ENCODE measurements at places on chromosomes 13 and 19.
A peak's percentile ranks its signal among the peaks of the same experiment; 100 is the strongest.

DNA sequence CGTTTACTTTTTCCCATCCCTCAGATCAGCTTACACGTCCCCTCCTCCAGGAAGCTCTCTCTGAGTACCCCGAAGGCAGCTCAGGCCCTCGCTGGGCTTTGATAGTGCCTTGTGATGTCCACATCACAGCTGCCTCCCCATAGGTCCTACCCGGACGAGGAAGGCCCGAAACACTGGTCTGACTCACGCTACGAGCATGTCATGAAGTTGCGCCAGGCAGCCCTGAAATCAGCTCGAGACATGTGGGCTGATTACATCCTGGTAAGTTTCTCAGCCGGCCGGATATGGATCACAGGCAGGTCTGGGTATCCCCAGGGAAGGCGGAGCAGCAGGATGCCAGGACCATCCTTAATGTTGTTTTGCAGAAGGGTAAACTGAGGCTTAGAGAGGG is 4.8 kb downstream of the COLGALT1 start:
- DNase-seq: no peak

- DNase-seq: no peak
These were observed 20.0 kb downstream of the CAPS start for GRCh38 chr19:5934069-5934401.

DNA sequence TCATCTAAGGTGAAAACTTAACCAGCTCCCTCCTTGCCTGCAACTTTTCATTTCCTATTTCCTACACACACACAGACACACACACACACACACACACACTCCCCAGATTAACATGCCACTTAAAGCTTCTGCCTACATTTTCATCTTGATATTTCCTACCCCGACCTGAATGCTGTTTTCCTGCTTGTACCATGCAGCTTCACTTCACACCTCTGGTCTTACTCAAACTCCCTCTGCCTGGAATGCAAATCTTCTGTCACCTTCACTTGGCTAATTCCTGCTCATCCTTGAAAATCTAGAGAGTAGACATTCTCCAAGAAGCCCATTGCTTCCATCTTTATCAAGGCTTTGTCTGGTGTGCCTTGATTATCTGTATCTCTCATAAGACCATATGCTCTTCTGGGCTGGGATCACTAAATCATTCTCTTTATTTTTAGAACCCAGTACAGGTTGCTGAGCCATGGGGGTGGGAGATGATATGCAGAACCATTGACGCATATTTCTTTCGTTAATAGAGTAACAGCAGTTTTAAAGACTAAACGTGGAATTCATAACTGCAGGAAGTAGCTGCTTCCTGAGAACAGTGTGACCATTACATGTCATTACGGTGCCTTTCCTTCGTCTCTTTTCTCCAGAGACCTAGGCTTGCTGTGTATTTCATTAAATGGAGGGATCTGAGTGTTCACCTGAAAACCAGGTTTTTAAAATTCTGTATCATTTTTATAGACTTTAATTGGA is 37.7 kb downstream of the CNMD start:
- no peak for DNase-seq

GRCh38 chr13:66200555-66200954 is 1029.6 kb downstream of the PCDH9 start:
- no peak for DNase-seq

GRCh38 chr19:31154021-31154420 is 195.2 kb downstream of the TSHZ3 start:
- no peak for DNase-seq

DNA sequence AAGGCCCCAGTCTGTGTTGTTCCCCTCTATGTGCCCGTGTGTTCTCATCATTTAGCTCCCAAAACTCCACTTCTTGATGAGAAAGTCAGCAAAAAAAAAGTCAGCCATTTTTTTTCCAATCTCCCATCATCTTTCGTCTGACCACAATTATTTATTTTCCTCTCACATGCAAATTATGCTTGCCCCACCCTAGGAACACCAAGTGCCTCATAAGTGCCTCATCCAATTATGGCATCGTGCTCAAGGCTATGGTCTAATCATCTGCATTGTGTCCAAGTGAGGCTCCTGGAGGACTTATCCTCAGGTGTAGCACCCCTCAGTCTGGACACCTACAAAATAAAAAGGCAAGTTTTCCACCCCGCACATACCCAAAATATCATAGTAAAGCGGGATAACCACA is 20.8 kb upstream of the IPO5 start:
- no peak for DNase-seq

DNA sequence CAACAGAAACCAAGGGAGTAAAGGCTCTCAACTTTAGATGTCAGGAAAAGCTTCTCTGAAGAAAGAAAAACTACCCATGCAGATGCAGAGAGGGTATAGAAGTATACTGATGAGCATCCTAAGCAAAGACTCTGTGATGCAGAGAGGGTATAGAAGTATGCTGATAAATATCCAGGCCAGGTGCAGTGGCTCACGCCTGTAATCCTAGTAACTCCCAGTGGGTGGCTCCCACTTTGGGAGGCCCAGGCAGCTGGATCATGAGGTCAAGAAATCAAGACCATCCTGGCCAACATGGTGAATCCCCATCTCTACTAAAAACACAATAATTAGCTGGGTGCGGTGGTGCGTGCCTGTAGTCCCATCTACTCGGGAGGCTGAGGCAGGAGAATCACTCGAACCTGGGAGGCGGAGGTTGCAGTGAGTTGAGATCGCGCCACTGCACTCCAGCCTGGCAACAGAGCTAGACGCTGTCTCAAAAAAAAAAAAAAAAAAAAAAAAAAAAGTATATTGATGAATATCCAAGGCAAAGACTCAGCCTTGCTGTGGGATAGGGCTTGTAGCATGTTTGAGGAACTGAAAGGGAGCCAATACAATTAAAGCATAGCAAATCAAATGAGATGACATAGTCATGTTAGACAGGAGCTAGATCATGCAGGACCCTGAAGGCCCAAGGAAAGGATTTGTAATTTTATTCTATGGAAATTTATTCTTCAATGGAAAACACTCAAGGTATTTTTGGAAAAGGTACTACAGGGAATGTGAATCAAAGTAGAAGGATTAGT is 14.9 kb downstream of the UBL3 start:
- no peak for DNase-seq

- DNase-seq: no peak
These were observed 249.8 kb downstream of the DCLK1 start for GRCh38 chr13:35881360-35881759.

DNA sequence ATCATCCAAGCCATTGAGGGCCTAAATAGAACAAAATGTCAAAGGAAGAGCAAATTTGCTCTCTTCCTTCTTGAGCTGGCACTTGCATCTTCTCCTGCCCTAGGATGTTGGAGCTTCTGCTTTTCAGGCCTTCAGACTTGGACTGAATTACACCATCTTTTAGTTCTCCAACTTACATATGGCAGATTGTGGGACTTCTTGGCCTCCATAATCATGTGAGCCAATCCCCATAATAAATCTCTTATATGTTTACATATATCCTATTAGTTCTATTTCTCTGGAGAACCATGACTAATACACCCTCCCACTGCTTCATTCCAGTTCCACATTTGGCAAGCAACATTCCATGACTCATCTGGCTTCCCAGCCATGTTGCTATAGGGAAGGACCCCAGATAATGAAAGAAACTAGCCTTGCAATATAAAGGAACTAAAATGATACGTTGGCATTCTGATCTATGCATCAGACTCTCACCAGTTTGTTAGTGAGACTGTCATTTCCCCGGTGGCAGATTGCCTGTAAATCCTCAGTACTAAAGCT is 11.0 kb upstream of the ACOD1 start:
- DNase-seq: no peak

DNA sequence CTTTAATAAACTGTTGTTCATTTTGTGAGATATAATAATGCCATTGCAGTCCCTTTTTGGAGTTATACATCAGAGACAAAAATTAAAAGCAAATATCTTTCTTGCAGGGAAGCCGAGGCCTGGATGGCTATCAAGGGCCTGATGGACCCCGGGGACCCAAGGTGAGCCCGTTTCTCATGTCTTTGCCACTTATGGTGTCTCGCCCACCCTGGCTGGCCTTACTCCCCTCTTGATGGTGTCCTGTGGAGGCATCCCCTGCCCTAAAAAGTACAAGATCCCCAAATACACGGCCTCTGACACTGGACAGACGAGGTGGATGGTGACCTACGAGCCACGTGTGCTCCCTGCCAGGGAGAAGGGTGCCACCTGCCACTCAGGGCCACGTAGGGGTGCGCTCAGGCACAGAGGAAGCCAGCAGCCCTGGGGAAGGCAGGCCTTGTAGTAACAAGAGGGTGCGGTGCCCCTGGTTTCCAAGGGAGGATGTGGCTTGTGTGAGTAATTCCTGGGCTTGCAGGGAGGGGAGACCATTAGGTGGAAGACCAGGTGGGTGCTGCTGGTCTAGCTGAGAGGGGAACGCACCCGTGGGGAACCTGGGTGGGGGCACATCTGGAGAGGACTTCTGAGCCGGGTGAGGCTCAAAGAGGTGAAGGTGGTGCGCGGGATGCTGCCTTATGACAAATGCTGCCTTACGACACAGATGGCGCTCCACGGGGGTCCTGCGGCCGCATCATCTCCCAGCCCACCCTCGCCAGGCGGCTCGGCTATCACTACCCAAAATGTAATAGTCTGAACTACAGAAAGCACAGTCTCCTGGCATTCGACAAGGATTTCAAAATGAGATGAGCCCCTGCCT is 115.6 kb downstream of the RAB20 start:
- DNase-seq: no peak

GRCh38 chr19:13396250-13397080 is 109.8 kb downstream of the CACNA1A start:
- no peak for DNase-seq

DNA sequence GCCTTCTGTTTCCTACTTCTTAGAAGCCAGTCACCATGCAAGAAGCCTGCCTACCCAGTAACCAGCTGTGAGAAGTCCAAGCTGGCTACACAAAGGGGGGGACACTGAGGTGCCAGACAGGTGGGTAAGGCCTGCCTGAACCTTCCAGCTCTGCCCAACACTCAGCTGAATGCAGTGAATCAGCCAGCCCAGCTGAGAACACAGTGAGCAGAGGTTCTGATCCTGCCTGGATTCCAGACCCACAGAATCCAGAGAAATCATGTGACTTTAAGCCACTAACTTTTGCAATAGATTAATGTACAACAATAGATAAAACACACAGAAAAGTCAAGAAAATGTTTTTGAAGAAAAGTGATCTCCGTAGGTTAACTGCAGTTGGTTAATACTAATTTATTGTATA is 151.7 kb downstream of the EFNB2 start:
- DNase-seq: no peak

DNA sequence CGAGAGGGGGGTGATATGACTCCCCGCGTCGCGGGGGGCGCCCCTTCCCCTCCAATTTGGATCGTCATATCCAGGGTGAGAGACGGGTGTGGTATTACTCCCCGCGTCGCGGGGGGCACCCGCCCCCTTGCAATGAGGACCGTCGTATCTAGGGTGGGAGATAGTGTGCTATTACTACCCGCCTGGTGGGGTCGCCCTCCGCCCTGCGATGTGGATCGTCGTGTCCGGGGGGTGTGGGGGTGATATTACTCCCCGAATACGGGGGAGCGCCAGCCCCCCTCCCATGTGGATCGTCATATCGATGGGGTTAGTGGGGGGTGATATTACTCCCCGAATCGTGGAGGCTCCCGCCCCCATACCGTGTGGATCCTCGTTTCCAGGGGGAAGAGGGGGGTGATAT is 29.2 kb upstream of the RGCC start:
- DNase-seq: peak; percentile 21

GRCh38 chr13:57672168-57672567 is 40.6 kb downstream of the PCDH17 start:
- no peak for DNase-seq

GRCh38 chr13:36668316-36668715 is 5.5 kb upstream of the SERTM1 start:
- no peak for DNase-seq

- peak; percentile 78 for DNase-seq
These were observed at the start of gene GZMM for GRCh38 chr19:543910-544608. Gene GZMM, plus strand, starts transcription at chr19:544053. Its CDS starts 19 bp downstream, at chr19:544072.

DNA sequence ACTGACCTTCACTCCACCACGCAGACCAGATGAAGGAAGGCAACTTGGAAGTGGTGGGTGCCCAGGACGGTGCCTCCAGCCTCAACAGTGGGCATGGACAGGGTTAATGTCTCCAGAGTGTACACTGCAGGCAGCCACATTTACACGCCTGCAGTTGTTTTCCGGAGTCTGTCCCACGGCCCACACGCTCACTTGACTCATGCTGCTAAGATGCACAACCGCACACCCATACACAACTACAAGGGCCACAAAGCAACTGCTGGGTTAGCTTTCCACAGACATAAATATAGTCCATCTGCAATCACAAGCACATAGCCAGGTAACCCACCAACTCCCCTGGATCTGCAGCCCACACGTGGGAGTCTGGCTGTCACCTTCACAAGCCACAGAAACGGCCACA is 12.6 kb upstream of the AXL start:
- DNase-seq: no peak

DNA sequence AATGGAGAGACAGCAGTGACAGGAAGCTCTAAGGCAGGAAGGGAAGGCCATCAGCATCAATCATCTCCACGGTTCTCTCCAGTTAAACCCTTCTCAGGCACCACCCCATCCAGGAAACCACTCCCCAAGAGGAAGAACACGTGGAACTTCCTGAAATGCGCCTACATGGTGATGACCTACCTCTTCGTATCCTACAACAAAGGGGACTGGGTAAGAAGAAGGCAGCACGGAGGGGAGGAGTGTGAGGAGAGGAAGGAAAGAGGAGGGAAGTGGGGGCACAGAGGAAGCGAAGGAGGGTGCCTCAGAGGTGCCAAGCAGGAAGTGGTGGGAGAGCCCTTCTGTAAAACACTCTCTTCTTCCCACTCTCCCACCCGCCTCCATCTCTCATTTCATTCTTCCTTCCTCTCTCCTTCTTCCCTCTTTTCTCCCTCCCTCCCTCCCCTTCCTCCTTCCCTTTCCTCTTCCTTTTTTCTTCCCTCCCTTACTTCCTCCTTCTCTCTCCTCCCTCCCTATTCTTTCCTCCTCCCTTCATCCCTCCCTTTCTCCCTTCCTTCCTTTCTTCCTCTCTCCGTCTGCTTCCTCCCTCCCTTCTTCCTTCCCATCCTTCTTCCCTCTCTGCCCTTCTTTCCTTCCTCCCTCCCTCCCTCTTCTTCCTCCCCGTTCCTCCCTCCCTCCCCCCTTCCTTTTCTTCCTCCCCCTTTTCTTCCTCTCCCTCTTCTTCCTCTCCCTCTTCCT is 12.6 kb downstream of the ZSCAN5A start:
- DNase-seq: no peak

GRCh38 chr19:11756965-11757364 is 9.8 kb upstream of the ZNF441 start:
- DNase-seq: no peak

DNA sequence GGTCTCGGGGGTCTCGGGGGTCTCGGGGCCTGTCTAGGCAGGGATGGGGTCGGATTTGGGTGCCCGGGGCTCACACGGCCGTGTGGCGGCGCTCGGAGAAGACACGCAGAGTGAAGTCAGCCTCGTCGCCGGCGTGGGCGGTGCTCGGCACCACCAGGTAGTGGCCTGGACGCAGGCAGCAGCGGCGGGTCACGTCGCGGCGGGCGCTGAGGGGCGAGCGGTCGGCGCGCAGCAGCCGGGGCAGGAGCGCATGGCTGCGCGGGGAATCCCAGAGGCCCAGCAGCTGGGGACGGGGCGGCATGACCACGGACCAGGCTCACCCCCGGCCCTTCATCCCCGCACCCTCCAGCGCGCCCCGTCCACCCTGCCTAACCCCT is 8.2 kb downstream of the CAPN12 start:
- DNase-seq: peak; percentile 67

GRCh38 chr13:80527400-80527799 is 186.5 kb upstream of the SPRY2 start:
- DNase-seq: no peak

- DNase-seq: peak; percentile 42
These were observed 15.3 kb downstream of the TTYH1 start for GRCh38 chr19:54430306-54431254.

Measured in activated naive CD4-positive, alpha-beta T cell treated with Interleukin-2 at 50 U/mL for 16 hours (primary cell).